ENCODE measurements at places on chromosomes 2 and 18.

- no peak for DNase-seq
These were observed at the start of gene SP140 for GRCh38 chr2:230225486-230225885. Gene SP140, plus strand, starts transcription at chr2:230225736. Its CDS starts 109 bp downstream, at chr2:230225845.

- DNase-seq: no peak
These were observed 109.0 kb downstream of the CERS6 start for GRCh38 chr2:168565112-168565511.

DNA sequence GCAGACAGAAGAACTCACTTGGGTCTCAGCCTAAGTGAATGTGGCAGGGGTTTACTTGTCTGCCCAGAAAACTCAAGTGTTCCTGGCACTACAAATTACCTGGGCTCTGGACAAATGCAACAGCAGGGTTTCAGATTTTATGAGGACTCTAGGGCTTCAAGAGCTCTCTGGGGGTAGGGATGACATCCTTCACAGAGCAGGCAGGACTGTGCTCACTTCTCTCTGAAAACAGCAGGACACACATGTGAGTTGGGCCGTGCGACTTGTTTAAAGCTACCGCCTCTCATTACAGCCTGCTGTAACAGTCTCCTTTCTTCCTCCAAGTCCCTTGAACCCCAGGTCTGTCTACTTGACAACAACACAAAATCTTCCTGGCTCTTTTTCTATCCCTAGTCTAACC, 212.6 kb downstream of the EN1 start:
- no peak for DNase-seq

GRCh38 chr18:10401521-10401920, 52.9 kb upstream of the APCDD1 start:
- no peak for DNase-seq

DNA sequence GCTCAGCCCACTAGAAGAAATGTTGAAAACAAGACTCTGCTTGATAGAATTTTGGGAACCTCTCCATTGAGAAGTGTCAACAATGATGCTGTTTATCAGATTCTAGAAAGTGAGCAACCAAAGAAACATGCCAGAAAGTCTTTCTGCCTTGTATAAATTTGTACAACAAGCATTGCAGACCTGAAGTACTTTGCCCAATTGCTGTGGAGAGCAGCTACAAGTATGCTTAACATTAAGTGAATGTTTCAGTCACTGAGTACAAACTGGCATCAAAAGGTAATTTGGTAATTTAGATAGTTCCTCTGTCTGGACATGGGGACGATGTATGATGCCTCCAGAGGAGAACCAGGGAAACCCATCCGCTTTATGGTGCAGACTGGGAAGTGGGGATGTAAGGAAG, 33.4 kb upstream of the SKA1 start:
- DNase-seq: no peak

GRCh38 chr2:85133751-85134254, 611 bp downstream of the TCF7L1 start:
- no peak for DNase-seq

DNA sequence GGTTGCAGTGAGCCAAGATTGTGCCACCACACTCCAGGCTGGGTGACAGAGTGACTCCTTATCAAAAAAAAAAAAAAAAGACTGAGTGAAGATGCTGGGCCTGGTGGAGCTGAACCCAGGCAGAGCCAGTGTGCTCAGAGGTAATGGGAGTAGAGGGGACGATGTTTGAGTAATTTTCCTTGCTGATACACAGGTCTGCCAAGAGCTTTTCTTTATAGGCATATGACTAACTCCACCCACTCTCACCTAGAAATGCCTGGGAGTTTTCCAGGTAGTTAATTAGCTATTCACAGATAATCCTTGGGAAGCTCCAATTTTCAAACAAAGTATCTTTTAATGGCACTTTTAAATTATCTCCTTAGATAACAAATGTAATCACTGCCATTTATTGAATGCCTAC, 33.4 kb upstream of the ACSL3 start:
- no peak for DNase-seq

GRCh38 chr18:30088238-30089015, 954.1 kb downstream of the DSC3 start:
- DNase-seq: no peak

- no peak for DNase-seq
These were observed 140.6 kb upstream of the LGALSL start for GRCh38 chr2:64313398-64313723.

GRCh38 chr2:1631292-1632001, 112.9 kb downstream of the PXDN start:
- DNase-seq: no peak

- DNase-seq: no peak
These were observed 250.9 kb downstream of the DSEL start for GRCh38 chr18:67265464-67266245.

- no peak for DNase-seq
These were observed 75.7 kb upstream of the DAPL1 start for GRCh38 chr2:158719403-158719802.

DNA sequence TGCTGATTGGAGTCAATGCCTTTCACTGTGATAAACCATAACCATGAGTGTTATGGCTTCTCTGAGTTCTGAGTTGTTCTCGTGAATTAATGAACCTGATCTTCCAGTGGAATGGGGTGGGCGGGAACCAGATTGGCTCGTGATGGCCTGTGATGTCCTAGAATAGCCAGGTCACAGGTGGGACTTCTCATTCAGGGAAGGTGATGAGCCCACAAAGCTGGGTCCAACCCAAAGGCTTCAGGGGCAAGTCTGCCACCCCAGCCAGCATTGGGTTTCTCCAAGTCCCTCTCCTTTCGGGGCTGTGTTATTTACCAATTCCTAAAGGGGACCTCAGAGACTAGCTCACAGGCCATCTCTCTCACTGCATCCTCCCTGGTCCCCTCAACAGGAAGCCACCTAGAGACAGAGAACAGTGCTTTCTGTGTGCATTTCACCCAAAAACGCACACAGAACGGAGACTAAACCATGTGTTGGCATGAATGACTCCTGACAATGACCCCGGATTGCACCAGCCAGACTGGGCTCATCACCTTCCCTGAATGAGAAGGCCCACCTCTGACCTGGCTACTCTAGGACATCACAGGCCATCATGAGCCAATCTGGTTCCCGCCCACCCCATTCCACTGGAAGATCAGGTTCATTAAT, 85.5 kb downstream of the MALT1 start:
- DNase-seq: no peak

- DNase-seq: no peak
These were observed 40.4 kb downstream of the PTPN2 start for GRCh38 chr18:12843420-12844350.
